NCI-H2107 (cell line): ENCODE measurements at places on chromosomes 3 and 15.

DNA sequence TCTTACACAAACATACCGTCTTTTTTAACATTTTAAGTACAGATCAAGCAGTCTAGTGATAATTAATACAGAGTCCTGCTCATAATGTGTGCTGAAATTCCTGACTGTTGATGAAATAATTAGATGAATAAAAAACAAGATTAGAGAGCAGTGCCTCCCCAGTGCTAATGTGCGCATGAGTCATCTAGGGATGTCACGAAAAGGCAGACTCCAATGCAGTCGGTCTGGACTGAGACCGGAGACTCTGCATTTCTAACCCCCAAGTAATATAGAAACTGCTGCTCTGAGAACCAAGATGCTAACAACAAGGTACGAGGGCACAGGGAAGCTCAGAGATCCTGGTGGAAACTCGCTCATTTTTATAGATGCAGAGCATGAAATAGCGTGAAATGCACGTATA lies 61.4 kb downstream of the COL8A1 start:
- DNase-seq: no peak

DNA sequence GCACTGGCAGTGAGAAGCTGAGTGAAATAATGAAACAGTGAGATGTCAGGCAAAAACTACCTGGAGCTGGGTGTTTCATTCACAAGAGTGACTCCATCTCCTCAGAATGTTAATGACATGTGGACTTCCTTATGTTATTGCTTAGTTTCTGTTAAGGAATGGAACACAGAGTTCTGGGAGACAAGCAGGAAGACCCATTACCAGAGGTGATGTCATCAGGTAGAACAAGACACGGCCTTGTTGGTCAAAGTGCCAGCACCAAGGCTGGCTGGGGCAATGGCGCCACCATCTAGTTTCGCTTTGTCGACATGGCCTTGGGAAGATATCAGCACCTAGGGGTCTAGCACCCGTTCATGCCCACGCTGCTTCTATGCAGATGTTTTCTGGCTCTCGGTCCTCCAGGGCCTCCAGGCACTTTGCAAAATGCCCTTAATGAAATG lies 252.2 kb downstream of the FAM43A start:
- no peak for DNase-seq

GRCh38 chr3:135272026-135272669 lies 477.1 kb downstream of the EPHB1 start:
- peak; percentile 41 for DNase-seq

GRCh38 chr3:170361711-170362110 lies 4.2 kb downstream of the SKIL start:
- no peak for DNase-seq

GRCh38 chr15:74253211-74253921 lies 17.2 kb downstream of the CCDC33 start:
- DNase-seq: no peak

DNA sequence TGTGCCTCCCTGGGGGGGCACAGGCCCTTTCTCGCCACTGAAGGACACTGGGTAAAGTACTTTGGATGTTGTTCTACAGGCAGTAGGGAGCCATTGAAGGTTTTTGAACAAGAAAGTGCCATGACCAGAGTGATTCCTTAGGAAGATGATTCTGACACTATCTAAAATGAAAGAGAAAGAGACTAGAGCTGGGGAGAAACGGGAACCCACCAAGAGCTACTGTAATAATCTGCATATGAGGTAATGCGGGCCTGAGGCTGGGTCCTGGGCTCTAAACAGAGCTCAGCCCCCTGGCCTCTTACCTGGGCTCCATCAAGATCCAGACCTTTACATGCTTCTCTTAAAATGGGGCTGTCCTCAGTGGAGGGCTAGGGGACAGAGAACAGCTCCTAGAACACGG lies 24.9 kb downstream of the GRK7 start:
- no peak for DNase-seq

- DNase-seq: no peak
Observed at GRCh38 chr3:194547042-194547441, 60.2 kb upstream of the ATP13A3 start.

GRCh38 chr15:51672155-51672687 lies 9.1 kb upstream of the SCG3 start:
- no peak for DNase-seq

GRCh38 chr15:74449095-74449494 lies 11.9 kb downstream of the UBL7 start:
- no peak for DNase-seq

DNA sequence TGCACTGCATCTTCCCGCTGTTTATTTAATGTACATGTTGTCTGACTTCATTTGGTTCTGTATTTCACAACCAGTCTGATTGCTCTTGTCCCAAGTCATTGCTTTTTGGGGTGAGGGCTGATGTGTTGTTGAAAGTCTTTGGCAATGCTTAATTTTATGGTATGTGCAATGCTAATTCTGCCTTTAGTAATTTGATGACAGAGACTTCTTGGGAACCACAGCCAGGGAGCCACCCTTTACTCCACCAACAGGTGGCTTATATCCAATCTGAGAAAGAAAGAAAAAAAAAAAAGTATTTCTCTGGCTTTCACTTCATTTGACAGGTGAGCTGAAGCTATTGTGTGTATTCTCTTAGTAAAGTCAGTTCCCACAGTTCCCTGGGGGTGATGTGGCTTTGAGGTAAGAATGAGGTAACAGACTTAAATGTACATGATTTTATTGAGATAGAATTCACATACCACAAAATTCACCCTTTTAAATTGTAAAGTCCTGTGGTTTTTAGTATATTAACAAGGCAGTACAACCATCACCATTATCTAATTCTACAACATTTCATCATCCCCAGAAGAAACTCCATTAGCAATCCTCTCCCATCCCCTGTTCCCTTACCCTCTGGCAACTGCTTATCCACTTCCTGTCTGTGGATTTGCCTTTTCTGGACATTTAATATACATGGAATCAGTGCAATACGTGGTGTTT lies 97.3 kb downstream of the SLCO3A1 start:
- no peak for DNase-seq

- DNase-seq: no peak
Observed at GRCh38 chr3:66354001-66354400, 133.2 kb downstream of the SLC25A26 start.

- no peak for DNase-seq
Observed at GRCh38 chr3:109045271-109046040, 72.5 kb downstream of the MORC1 start.

DNA sequence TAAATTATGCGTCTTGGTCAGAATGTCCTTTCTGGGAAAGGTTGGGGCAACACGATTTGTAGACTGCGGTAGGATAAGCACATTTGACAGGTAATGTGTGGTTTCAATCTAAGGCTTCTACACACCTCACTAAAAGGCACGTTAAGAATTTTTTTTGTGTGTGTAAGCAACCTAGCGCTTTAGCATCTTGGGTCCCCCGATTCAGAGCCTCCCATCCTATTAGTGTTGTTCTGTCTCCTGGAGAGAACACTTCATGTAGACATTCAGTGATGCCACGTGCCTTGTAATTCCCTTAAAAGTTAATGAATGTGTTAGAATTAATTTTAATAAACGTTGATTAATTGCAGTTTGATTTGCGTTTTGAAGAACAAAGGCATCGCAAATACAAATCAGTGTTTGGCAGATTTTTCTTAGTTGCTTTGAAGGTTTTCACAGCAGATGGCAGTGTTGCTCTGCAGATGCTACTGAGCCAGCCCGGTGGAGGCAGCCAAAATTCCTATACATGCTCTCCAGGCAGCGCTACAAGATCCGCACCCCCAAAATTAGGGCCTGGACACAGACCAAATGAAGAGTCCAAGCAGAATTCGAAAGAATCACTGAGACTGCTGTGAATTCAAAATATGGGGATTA lies 63.5 kb downstream of the OTOL1 start:
- DNase-seq: no peak

GRCh38 chr3:182568876-182569275 lies 224.4 kb upstream of the ATP11B start:
- no peak for DNase-seq

GRCh38 chr3:54358316-54358715 lies 236.0 kb downstream of the CACNA2D3 start:
- DNase-seq: no peak

DNA sequence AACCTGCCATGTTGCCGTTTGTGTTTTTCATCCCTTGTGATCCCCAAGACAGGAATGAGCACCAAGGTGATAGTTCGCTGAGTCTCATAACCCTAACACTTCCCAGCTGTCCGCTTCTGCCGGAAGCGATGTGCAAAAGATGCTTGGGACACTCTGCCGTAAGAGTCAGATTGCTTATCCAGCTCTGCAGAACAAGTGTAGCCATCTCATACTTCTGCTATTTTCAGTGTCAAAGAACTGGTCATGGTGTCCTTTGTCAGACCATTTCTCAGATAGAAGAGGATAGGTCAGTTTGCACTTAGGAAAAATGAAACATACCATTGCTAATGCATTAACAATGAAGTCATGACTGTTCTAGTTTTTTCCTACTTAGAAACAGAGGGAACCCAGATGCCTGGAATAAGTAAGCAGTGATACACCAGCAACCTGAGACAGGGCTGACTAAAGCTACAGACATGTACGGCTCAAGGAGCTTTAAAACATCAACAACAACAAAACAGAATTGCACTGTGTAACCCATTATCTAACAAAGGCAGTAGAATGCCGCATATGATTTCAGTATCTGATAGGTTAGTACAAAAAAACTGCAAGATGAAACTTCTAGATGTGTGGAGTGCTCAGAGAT lies 134.0 kb upstream of the IL12A start:
- DNase-seq: peak; percentile 43
